Activated CD4-positive, alpha-beta T cell treated with anti-CD3 and anti-CD28 coated beads, Interleukin-2, Interleukin-4, amounts not matched to agents 100 ng/mL and 50 ng/mL, durations not matched to agents 16 hours and 8 hours (primary cell): ENCODE measurements at places on chromosomes 5 and 9.

- no peak for DNase-seq
These were observed 16.5 kb upstream of the ADRB2 start for GRCh38 chr5:148809781-148810524.

- DNase-seq: no peak
These were observed 104.4 kb downstream of the ARHGAP26 start for GRCh38 chr5:142874540-142874939.

- DNase-seq: no peak
These were observed 2.2 kb downstream of the LHX3 start for GRCh38 chr9:136202454-136203407.

DNA sequence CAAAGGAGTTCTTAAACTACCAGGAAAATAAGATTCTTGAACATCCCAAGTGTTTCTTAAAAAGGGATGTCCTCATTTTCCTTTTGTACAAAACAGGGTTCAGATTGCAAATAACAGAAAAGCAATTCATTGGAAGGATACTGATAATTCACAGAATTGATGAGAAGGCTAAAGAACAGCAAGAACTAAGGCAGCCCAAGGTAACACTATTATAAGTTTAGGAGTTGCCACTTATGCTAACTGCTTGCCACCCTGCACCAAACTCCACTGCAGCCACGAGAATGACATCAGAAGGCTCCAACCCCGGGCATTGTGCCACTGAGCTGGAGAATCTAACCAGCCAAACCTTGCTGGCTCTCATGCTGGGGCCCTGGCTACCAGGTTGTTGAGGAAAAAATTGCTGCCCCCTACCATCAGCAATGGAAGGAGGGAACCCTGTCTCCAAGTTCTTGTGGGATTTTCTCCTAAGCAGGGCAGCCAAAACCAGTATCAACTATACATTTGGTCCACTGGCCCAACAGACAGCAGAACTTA lies 123.4 kb downstream of the ARL15 start:
- no peak for DNase-seq

- DNase-seq: no peak
These were observed 7.0 kb downstream of the HSPA9 start for GRCh38 chr5:138568061-138568824.

- DNase-seq: no peak
These were observed 11.0 kb upstream of the ERMP1 start for GRCh38 chr9:5843794-5844471.

GRCh38 chr9:118094387-118094786 lies 390.2 kb downstream of the TLR4 start:
- DNase-seq: no peak

DNA sequence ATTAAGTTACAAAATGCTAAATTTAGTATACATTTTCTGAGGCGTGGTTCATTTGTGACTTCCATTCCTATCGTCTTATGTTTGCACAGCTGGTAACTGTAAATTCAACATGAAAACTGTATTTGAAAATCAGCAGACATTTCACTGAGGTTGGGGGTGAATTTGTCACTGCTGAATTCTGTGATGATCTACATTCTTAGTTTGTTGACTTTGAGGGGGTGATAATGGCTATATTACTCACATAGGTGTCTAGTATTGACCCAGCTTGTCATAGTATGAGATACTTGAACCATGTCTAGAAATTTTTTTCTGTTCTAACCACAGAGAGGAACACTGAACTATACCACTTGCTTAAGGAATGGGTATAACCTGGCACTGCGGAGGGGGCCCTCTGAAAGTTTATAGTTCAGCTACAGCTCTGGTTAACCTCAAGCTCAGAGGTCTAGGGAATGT lies 313.3 kb downstream of the PIK3R1 start:
- DNase-seq: no peak

DNA sequence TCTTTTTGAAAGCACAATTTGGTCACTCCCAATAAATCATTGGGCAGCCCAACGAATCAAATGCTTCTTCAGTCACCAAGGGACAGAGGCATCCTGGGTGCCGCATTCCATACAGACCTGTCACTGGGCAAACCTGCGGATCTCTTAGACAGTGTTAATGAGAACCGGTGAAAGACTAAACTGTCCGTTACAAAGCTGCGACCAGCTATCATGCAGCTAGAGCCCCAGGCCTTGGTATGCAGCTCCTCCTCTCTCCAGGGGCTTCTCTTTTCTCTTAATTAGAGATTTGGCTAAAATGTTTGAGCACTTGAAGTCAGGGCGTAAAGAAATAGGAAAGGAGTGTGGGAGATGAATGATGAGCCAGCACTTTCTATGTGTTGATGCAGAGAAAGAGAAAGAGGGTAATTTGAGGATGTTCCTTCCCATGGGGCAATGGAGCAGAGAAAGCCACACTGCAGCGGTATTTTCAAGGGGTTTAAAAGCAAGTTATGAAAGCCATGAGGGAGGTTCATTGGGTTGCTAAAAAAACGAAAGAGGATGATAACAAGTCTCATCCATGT lies 175.3 kb downstream of the RFK start:
- DNase-seq: no peak

- DNase-seq: no peak
These were observed 8.6 kb upstream of the PITX1 start for GRCh38 chr5:135042595-135042994.

DNA sequence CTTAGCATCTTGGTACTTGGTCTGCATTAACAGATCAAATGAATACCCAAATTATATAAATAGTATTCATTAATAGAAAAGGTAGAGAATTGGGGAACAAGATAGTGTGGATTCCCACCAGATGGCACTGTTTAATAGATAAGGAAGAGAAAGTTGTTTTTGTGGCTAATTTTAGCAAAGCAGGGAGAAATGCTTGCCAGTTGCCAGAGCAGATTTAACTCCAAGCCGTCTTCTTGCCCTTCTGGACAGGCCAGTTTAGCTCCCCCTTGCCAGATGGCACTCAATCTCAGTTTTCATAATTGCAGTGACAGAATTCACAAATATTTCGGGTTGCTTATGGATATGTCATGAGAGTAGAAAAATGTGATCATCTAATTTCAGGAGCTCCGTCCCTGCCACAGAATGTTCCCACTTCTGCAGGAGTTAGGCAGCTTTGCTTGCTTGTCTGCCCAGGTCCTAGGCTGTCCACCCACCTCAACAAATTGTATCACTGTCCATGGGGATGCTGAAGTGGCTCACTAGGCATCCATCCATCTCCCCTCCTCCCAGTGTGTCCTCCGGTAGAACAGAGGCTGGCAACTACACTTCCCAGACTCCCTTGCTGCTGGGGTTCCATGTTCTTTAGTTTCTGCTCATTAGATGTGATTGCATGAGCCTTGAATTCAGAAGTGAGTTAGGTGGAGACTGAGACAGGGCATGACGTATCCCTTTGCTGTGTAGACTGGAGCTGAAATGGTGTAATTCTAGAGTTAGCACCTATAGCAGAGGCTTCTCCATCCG lies 11.8 kb upstream of the HEXB start:
- no peak for DNase-seq

- no peak for DNase-seq
These were observed 1838.7 kb upstream of the CDH9 start for GRCh38 chr5:28877050-28877449.

- no peak for DNase-seq
These were observed 1711.3 kb upstream of the ACO1 start for GRCh38 chr9:30673132-30673531.

DNA sequence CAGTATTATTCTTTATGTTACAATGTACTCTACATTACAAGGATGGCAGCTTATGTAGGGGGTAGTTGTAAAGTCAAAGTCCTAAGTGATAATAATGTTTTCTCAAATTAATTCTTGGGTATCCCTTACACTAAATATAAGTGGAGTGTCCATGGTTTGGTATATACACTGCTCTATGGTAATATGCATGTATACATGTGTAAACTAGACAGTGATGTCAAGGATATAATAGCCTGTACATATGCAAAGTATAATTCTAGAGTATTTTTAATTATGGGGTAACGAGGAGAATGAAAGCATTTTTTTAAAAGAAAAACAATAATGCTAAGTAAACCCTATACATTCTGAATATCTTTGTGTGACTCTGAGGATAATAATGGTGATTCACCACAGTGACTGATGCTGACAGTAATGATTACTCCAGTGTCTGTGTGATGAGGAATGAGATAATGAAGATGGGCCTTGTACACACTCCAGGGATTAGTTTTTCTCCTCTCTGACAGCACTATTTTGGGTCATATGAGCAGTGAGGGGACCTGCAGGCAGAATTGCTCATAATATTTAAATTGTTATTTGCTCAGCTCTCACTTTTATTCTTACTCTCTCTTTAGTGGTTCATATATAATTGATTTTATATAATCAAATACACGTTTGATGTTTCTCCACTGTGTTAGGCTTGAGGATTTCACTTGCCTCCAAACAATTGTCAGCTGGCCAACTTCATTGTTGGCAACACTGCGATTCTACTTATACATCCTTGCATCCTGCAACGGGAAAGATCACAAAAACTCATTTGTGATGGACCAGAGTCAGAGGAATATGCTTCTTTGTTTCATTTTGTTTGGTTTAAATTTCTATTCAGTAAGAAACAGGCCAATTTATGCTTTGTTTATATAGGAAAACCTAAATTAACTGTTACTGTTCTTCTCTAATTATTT lies 88.2 kb downstream of the NREP start:
- no peak for DNase-seq

GRCh38 chr5:75951158-75951557 lies 132.0 kb upstream of the SV2C start:
- DNase-seq: no peak

- DNase-seq: no peak
These were observed 36.7 kb downstream of the BRINP1 start for GRCh38 chr9:119332522-119332921.

- peak; percentile 9 for DNase-seq
These were observed 1.2 kb downstream of the MAP1B start for GRCh38 chr5:72108202-72109061.

- DNase-seq: no peak
These were observed 92.7 kb downstream of the MPDZ start for GRCh38 chr9:13186774-13187173.

DNA sequence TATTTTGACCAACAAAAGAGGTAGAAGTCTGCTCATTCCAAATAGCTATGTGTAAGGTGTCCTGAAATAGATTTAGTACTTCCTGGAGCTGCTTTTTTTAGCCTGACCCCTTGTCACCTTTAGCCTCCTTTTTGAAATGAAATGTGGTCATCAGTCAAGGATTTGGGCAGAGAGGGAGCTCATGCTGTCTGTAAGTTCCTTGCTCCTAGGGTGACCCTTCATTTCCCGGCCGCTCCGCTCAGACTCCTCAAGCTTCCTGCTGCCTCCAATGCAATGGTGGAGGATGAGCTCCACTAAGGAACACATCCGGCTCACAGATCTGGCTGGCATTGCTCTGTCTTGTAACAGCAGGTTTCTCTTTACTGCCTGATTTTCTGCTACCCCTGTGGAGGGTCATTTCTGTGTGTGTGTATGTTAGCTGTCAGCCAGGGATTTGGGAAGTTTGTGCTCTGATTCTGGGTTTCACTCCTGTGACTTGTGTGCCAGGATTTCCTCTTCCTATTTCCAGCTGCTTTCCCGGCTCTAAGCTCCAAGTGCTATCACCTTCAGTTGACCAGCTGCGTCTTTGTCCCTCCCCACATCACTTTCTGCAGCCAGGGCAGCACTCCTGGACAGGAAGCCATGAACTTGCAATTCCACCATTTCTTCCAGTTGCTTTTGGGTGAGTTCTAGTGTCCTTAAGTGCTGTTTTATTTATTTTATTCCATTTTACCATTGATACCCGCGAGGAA lies 265.9 kb downstream of the ICE1 start:
- DNase-seq: no peak

DNA sequence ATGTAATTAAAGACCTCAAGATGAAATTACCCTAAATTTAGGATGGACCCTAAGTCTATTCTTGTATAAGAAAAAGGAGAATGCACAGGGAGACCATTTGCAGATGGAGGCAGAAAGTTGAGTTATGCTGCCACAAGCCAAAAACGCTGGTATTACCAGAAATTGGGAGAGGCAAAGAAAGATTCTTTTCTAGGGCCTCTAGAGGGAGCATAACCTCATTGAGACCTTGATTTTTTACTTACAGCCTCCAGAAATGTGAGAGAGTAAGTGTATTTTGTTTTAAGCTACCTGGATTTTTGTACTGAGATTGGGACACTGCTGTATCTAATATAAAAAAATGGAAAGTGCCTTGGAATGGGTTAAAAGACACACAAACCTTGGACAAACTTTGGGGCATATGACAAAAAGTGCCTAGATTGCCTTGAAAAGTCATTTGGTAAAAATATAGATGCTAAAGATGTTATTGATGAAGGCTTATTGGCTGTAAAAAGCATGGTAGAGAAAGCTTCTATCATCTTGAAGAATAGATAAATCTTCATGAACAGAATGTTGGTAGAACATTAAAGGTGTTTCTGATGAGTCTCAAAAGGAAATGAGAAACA lies 174.7 kb upstream of the PRDM9 start:
- DNase-seq: no peak

DNA sequence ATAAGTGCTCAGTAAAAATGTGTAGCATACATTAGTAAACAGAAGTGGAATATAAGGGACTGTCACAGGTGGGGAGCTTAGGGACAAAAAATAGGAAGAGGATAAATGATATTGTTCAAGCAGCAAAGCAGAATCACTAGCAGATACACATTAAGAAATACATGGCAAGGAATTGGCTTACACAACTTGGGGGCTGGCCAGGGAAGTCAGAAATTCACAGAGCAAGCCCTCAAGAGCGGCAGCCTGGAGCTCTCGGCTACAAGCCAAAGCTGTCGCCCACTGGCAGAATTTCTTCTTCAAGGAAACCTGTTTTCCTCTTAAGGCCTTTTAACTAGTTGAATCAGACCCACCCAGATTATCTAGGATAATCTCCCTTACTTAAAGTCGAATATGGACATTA lies 73.0 kb upstream of the SMIM23 start:
- DNase-seq: no peak

DNA sequence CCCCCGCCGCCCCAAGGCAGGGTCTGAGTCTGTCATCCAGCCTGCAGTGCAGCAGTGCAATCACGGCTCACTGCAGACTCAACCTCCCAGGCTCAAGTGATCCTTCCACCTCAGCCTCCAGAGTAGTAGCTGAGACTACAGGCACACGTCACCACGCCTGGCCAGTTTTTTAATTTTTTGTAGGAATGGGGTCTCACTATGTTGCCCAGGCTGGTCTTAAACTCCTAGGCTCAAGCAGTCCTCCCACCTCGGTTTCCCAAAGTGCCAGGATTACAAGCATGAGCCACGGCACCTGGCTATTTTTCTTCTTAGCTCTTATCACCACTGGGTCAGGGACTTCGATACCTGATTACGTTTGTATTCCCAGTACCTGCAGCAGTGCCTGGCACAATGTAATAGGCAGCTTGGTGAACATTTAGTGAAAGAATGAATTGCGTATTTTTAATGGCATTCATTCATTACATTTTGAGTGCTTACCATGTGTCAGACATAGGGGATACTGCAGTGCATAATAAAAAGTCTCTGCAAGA lies 10.3 kb downstream of the LARP1 start:
- DNase-seq: no peak

DNA sequence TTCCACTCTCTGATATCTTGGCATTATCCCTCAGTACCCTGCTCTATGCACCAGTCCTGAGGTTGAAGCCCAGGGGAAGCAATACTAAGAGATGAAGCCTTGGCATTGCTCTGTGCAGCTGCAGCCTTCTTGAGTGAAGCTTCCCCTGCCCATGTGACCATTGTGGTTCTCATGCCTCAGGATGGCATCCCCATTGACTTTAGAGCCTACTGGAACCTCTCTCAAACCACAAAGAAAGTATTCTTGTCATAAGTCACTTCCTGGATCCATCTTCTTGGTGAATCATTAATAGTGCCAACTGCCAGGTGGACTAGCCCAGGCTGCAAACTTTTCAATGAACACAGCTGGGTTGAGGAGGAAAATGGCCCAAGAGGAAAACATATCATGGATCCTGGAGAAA lies 283.9 kb upstream of the RFX3 start:
- peak; percentile 22 for DNase-seq

- no peak for DNase-seq
These were observed 105.7 kb upstream of the TMEM161B start for GRCh38 chr5:88374391-88374790.
